ENCODE measurements at places on chromosomes 1 and 21.
A peak's percentile ranks its signal among the peaks of the same experiment; 100 is the strongest.

- no peak for DNase-seq
Measured at GRCh38 chr1:22855668-22856606, 116.7 kb downstream of the LACTBL1 start.

- DNase-seq = no peak
Measured at GRCh38 chr21:37647781-37648180, 268.5 kb downstream of the KCNJ6 start.

GRCh38 chr1:23283667-23284602, 60.1 kb downstream of the HNRNPR start:
- no peak for DNase-seq

DNA sequence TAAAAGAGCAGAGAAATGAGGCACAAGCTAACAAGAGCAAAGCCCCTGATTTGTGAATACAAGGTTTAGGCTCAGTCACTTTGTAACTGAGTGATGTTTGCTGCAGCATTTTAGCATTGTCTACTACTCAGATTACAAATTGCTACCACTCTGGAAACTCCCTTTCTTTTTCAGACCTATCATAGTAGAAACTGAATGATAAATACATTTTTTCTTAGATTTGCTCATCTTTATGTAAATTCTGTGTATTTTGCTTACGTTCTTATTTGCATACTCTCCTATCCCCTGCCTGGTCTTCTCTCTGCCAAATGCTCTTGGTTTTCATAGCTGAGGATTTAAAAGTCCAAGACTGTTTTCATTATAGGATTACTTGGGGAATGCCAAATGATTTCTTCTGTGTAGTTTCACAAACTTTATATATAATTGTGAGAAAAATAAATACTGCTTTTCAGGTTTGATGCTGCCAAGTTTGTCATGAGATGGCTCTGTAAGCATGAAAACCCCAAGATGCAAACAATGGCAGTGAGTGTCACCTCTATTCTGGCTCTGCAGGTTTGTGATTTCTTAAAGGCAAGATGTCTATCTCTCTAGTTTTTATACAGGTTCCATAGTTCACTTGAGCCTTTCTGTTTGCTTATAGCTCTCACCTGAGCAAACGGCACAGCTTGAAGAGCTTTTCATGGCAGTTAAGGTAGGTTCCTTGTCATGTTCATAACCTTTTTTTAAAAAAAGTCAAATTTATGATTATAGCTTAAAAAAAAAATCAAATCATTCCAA, 24.7 kb downstream of the ZYG11A start:
- DNase-seq = no peak

DNA sequence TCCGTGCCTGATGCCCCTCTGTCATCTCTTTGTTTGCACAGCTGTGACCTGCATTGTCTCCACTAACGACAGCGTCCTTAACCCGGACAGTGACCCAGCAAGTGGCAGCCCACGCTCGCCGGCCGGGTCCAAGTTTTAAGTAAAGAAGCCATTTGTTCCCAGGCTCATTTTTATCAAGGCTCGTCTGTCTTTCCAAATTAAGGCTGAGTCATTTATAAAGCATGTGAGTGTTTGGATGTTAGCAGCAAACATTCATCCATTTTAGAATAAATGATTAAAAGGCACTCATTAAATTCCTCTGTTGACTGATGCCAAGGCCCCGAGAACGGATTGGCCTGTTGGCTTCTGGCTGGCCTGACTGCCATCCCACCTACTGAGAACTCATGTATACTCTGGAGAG, 514.5 kb downstream of the NPHP4 start:
- no peak for DNase-seq

DNA sequence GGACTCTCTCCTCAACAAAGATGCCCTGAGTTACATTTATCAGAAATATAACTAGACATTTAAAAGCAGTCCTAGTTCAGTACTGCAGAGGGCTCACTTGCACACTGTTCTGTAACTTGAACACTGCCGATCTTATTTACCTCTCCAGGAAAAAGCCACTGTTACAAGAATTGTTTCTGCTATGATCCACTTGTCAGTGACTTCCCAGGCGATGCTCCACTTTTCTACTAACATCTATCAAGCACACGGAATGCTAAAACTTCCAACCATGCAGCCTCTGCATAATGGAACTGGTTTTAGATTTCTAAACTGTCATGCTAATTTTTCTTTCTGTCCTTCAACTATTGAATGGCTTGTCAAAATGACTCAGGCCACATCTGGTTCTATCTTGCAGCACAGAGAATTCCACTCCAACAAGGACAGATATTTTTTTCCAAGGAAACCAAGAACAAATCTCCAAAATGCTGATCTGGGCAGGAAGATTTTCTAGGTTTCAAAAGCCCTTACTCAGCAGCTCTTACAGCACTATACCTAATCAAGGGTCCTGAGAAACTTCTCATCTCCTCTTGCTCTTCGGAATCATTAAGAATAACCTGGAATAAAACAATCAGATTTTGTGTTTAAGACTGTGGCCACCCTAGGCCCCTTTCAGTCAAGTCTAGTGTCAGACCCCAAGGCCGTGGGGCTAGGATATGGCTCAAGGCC, 9.9 kb downstream of the SEC16B start:
- DNase-seq = no peak

- no peak for DNase-seq
Measured at GRCh38 chr1:98792123-98792522, 130.6 kb downstream of the SNX7 start.

DNA sequence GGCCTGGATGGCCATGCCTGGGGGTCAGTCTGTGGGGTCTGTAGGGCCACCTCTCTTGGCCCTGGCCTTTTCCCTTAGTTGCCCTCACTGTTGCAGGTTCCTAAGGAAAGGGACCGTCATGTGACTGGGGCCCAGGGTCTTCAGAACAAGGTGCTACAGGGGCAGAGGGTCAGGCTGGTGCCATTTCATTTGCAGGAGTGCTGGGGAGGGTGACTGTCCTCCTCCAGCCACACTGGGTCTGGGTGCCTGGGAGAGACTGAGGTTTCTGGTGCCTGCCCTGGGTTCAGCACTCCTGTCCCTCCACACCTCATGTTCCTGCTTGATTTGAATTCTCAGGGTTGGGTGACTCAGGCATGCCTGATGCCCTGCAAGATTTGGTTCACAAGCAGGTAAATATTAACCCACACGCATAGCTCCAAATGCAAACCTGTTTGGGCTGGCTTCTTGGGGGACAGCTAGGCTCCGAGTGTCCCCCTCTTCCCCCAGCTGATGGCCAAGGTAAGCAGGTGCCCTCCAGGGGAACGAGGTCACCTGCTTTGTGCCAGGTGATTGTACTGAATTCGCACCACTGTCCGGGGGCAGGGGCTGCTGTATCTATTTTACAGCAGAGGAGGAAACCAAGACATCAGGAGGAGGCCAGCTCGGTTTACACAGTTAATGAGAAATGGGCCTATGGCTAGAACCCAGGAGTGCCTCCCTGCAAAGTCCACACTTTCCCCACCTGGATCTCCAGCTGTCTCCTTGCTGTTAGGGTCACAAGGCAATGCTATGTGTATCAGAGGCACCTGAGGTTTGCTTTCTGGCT, 20.3 kb downstream of the ARHGEF10L start:
- DNase-seq = no peak

DNA sequence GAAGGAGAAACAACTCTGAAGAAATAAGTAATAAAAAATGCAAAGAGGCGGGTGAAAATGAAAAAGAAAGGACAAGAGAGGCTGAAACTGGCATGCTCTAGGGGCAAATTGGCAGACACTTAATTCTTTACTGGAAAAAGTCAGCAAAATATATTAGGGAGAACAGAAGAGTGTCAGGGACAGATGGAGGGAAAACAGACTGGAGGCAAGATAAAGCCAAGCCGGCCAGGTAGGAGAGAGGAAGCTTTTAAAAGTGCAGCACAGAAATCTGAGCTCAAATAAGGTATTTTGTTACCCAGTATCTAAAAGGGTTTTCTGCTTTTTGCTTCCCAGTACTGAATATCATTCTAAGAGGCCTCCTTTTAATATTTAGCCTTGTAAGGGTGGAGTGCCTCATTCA, 339.3 kb downstream of the PAPPA2 start:
- no peak for DNase-seq

DNA sequence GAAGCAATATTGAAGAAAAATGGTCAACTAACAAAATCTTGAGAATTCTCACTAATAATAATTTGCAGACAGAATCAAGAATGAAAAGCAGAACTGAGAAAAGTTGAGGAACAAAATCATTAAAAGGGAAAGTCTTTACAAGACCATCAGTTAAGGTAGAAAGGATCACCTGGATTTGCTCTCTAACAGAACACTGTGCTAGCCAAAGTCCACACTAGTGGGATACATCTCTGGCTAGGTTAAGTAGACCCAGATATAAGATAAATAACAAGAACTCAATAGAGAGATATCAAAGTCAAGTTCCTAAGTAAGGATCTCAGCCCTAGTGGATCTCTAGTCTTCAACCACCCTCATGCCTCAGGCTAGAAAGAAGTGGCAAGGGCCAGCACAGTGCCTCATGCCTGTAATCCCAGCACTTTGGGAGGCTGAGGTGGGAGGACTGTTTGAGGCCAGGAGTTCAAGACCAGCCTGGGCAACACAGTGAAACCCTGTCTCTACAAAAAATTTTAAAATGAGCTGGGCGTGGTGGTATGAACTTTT, 19.6 kb downstream of the IPP start:
- no peak for DNase-seq

DNA sequence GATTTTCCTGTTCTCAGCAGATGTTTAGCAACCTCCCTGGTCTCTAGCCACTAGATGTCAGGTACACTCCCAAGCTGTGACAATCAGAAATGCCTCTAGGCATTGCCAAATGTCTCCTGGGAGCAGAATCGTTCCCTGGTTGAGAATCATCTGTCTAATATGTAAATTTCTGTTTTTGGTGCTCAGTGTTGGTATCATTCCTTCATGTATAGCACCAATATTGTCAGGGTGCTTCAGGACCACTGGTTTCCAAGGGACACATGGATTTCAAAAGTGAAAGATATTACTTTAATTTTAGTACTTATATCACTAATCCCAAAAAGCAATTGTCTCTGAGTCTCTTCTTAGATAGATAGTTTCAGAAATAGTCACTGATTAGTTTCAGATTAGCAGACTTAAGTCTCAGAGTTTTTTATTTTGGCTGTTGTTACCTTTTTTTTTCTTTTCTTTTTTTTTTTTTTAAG, 160.1 kb downstream of the PTPRC start:
- DNase-seq = no peak

- peak; percentile 73 for DNase-seq
Measured at GRCh38 chr1:1291548-1292441, 11.6 kb downstream of the SCNN1D start.

DNA sequence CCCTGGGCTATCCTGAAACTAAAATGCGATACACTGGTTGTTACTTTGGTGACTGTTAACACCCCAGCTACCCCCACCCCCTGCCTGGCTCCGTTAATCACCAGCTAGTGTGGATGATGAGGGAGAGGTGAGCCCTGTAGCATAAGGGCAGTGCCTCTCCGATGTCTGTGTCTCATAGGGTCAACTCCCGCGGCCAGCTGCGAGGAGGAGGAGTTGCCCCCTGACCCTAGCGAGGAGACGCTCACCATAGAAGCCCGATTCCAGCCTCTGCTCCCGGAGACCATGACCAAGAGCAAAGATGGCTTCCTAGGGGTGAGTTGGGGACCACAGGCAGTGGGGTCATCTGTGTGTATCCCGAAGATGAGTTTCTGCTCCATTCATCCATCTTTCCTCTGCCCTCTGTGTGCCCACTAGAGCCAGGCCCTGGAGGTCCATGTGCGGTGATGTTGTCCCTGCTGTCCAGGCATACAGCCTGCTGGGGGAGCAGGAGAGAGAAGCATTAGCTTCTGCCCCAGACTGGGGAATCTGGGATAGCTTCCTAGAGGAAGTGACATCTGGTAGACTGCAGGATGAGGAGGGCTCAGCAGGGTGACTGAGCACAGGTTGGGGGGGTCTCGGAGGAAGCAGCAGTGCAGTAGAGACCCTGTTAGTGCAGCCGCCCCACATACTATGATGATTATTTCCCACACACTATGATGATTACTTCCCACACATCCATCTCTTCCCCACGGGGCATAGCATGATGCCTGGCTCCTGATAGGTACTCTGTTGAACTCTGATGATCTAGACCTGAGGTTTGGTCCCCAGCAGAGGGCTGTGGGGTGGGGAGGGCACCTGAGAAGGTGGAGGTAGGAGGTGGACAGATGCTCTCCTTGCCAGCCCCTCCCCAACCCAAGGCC, 5.2 kb downstream of the SELENON start:
- no peak for DNase-seq

DNA sequence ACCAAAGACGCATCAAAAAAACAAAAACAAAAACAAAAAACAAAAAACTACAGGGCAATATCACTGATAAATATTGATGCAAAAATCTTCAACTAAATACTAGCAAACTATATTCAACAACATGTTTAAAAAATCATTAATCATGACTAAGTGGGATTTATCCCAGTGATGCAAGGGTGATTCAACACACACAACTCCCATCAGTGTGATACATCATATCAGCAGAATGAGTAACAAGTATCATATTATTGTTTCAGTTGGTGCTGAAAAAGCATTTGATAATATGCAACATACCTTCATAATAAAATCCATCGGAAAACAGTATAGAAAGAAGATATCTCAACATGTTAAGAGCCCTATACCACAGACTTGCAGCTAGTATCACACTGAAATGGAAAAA, 953.0 kb downstream of the AMY1C start:
- no peak for DNase-seq

- no peak for DNase-seq
Measured at GRCh38 chr21:34589511-34590282, 25.2 kb downstream of the RCAN1 start.

DNA sequence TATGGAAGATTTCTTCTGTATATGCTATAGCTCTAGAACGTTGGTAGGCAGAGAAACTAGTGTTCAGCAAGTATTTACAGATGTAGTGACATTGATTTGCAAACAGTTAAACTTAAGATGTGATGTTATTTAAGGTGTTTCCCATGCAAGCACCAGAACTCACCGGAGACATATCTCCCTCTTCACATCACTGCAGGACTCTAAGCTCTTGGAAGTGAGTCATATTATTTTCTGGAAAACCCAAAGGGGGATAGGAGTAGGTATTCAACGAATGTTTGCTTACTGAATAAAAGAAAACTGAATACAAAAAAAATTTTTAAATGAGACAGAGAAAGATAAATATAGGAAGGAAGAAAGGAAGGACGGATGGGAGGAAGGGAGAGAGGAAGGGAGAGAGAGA, 25.0 kb downstream of the RGS4 start:
- no peak for DNase-seq

- no peak for DNase-seq
Measured at GRCh38 chr1:44284184-44284583, 70.9 kb downstream of the ERI3 start.

GRCh38 chr1:41448821-41449220, 35.7 kb downstream of the EDN2 start:
- DNase-seq = no peak

DNA sequence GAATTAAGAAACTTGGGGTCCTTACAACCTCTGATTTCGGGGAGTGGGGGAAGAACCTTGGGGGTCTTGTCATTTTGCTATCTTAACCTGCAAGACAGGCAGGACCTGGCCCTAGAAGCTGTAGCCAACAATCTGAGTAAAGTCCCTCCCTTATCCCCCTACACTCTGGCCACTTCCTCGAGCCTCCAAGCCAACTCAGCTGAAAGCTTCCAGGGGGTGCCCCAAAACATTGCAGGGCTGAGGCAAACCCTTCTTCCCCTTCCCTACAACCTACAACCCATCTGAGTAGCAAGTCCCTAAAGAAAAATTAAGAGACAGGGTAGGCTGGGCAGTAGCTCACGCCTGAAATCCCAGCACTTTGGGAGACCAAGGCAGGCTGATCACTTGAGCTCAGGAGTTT, 5.0 kb downstream of the CERS2 start:
- DNase-seq = no peak

- DNase-seq = no peak
Measured at GRCh38 chr21:34072145-34073031, 990 bp upstream of the MRPS6 start.

Measured in stimulated activated CD4-positive, alpha-beta T cell treated with anti-CD3 and anti-CD28 coated beads, Interleukin-4, amount 100 ng/mL, for 1 hour (primary cell).